Stimulated activated CD4-positive, alpha-beta T cell treated with anti-CD3 and anti-CD28 coated beads, Interleukin-12 subunit alpha, Interleukin-12 subunit beta, amount 100 ng/mL, for 48 hours (primary cell): ENCODE measurements at places on chromosomes 16 and 17.

- DNase-seq: no peak
These were observed 742 bp upstream of the FBXO31 start for GRCh38 chr16:87384162-87384874.

DNA sequence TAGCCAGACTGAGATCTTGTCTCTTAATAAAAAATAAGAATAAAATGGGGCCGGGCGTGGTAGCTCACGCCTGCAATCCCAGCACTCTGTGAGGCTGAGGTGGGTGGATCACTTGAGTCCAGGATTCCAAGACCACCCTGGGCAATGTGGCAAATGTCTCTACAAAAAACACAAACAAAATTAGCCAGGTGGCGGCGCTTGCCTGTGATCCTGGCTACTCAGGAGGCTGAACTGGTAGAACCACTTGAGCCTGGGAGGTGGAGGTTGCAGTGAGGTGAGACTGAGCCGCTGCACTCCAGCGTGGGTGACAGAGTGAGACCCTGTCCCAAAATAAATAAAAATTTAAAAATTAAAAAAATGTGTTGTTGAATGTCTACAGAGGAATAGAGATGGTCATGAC, 2.9 kb upstream of the DEF8 start:
- no peak for DNase-seq

GRCh38 chr17:76054112-76054476, 18.2 kb downstream of the SRP68 start:
- no peak for DNase-seq

GRCh38 chr17:27155866-27156265, 138.0 kb upstream of the WSB1 start:
- DNase-seq: no peak

- no peak for DNase-seq
These were observed 5.1 kb downstream of the CALCOCO2 start for GRCh38 chr17:48835971-48836370.

GRCh38 chr17:70552982-70553334, 383.6 kb downstream of the KCNJ2 start:
- no peak for DNase-seq

DNA sequence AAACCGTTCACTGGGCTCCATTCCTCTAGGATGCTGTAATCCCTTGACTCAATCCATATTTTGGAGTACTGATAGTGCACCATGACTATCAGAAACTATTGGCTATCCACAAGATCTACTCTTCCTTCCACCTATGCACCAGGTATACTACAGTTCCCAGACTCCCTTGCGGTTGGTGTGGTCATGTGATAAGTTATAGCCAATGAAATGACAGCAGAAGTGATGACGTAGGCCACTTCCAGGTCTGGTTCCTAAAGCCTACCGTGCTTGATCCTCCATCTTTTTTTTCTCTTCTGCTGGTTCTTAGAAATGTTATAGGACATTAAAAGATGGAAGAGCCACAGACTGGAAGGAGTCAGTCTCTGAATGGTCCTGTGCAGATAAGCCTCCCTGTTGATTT, 278.8 kb upstream of the C16orf82 start:
- no peak for DNase-seq

DNA sequence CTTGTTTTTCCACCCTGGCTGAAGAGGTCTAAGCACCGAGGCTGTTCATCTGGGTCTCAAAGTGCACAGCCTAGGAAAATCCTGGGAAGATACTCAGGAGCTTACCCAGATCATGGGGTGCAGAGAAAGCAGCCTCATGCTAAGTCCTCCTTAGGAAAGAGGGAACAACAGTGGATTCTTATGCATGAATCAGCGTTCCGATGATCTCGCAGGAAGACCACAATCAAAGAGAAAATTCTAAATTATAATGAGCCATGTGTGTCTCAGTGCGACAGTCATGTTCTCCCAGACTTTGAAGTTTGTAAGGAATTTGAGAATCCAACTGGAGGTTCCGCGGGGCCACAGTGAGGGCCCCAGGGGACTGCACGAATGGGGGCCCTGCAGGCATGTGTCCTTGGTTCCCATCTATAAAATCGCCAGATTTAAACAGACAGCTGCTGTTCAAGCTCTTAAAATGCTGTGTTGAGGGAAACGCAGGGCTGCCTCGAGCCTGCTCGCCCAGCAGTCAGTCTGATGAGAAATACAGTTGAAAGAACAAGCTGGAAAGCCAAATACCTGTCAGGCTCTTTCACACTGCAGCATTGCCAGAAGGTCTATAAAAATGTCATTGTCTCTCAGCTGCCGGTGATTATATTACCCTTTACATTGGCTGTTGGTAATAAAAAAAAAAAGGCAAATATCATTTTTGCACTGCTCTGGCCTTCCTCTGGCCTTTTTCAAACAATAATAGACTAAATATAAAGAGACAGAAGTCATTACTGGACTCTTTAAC, 152.1 kb downstream of the PMP22 start:
- DNase-seq: no peak

- no peak for DNase-seq
These were observed 49.0 kb downstream of the SOX9 start for GRCh38 chr17:72169823-72170222.

DNA sequence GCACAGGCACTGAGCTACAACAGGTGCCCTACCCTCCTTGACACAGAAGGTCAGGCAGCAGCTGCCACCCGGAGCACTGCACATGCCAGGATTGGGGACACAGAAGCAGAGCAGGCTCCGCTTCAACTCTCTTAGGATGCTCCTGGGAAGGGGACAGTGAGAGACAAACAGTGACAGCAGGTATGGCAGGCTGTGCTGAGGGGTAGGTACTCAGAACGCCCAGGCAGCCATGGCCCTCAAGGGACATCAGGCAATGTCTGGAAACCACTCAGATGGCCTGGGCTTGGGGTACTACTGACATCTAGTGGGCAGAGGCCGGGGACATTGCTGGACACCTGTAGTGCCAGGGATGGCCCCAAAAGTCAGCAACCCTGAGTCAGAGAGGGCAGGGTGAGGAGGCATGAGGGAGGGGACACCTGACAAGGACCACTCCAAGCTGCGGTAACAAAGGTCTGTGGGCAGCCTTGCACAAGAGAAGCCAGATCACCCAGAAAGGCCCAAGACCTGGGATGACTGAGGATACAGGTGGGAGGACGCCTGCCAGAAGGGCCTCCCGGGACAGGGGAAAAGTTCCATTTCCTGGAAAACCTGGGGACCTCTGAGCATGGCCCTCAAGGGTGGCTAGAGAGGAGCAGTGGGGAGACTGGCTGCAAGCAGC, 21.2 kb downstream of the PEMT start:
- DNase-seq: no peak

DNA sequence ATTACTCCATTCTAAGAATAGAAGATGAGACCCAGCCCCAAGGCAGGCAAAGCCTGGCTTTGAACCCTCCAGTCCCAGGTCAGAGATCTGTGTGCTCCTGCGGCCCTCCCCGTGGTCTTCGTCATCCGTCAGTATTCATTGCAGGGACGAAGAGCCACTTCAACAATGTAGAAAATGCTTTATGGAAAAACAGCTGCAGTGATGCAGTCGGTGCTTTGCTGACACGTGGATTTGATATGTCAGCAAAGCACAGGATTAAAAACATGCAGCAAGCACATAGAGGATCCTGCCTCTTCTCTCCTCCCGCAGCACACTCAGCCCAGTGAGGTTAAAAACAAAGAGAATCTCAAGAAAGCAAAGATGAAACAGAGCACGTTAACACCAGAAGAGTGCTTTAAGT, 117.1 kb upstream of the AXIN2 start:
- DNase-seq: no peak

- no peak for DNase-seq
These were observed 554.0 kb upstream of the ZFHX3 start for GRCh38 chr16:73601911-73602310.

GRCh38 chr17:15364615-15365014, 23.2 kb upstream of the TEKT3 start:
- no peak for DNase-seq

GRCh38 chr16:65116216-65116615, 5.6 kb downstream of the CDH11 start:
- no peak for DNase-seq

GRCh38 chr17:903691-904481, 75.7 kb downstream of the NXN start:
- no peak for DNase-seq

DNA sequence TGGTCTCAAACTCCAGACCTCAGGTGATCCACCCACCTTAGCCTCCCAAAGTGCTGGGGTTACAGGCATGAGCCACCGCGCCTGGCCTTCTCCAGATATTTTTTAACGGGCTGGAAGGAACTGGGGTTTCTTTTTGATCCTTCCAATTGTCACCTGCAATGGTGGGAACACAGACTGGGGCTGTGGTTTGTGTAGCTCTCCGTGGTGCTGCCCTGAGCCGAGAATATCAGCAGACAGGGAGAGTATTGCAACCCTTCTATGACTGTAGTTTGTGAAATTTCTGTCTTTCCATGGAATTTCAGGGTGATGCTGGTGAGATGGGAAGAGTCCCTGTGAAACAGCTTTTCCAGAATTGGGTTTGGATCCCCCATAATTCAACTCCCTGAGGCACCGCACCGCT, 263.5 kb downstream of the ENGASE start:
- DNase-seq: no peak

GRCh38 chr17:70165383-70165782, 3.9 kb upstream of the KCNJ2 start:
- DNase-seq: no peak

GRCh38 chr16:19582050-19582831, 26.7 kb downstream of the VPS35L start:
- DNase-seq: no peak

- DNase-seq: no peak
These were observed 85.6 kb downstream of the OMG start for GRCh38 chr17:31211352-31212012.

- DNase-seq: no peak
These were observed 44.7 kb downstream of the METRNL start for GRCh38 chr17:83123896-83124801.

GRCh38 chr16:17556276-17557052, 85.7 kb upstream of the XYLT1 start:
- DNase-seq: no peak

GRCh38 chr16:79316004-79316458, 284.5 kb downstream of the MAF start:
- DNase-seq: peak; percentile 76
